Hematopoietic multipotent progenitor cell treated with erythropoietin and hydrocortisone succinate and interleukin-3 and kit ligand, for 15 days (in vitro differentiated cells): ENCODE measurements at places on chromosomes 4 and X.
A peak's percentile ranks its signal among the peaks of the same experiment; 100 is the strongest.

DNA sequence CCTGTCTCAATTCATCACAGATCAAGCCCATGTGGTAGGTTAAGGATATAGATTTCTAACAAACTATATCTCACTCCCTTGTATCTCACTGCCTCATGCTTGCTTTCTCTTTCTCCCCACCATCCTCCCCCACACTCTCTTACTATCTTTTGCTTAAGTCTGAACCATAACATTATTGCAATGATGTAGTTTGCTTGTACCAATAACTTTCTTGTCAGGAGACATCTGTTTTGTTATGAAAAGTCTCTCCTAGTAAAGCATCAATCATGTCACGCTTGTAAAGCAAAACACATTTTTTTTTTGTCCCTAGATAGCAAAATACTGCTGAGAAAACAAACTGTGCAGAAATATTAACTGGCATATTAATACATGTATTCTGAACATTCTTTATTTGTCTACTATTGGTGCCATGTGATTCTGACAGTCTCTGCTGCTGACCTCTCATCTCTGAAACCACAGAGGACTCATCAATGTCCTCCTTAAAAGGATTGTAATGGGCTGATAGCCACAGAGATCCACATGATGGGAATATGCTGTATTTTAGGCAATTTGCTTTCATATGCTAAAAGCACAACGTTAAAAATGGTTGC is 217.5 kb downstream of the VEGFC start:
- DNase-seq = no peak

GRCh38 chrX:83077606-83078005 is 430.5 kb upstream of the POU3F4 start:
- DNase-seq = no peak

DNA sequence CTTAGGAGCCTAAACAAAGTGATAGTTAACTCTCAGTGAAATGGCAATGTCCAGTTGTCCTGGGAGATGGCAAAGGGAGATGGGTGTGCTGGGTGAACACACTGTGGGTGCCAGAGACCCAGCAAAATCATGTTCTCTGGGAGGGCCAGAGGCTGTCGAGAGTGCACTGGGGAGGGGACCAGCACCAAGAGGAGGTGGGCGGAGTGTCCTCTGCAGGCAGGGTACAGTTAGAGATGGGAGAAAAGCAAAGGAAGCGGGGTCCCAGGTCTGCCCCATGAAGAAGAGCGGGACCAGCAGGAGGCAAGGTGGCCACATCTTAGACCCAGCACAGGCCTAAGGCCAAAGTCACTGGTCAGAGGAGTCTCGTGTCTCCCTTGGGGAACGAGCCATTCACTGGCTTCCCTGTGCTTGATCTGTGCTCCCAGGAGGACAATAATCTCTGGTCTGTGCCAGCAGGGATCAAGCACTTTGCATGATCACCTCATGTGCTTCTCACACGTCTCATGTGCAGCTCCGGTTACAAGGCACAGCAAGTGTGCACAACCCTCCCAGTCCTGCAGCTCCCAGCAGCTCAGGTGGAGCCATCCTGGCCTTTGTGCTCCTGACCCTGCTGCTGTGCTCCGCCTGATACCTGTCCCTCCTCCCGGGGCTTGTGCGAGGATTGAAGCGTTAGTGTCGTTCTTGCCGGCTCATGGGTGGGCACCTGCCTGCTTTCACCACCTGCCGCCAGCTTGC is 100.9 kb downstream of the FAM53A start:
- no peak for DNase-seq

- no peak for DNase-seq
Observed at GRCh38 chr4:81914623-81915022, 442.9 kb upstream of the RASGEF1B start.

- DNase-seq = peak; percentile 1
Observed at GRCh38 chrX:69493193-69493592, 10.9 kb upstream of the NALF2 start.

GRCh38 chr4:31290836-31291235 is 570.7 kb downstream of the PCDH7 start:
- no peak for DNase-seq

GRCh38 chr4:110621839-110622751 is 782 bp downstream of the PITX2 start:
- DNase-seq = no peak

GRCh38 chrX:123859409-123859845 is 426 bp upstream of the XIAP start:
- peak; percentile 73 for DNase-seq

- DNase-seq = peak; percentile 36
Observed at GRCh38 chrX:24838629-24839028, 144.9 kb downstream of the POLA1 start.

DNA sequence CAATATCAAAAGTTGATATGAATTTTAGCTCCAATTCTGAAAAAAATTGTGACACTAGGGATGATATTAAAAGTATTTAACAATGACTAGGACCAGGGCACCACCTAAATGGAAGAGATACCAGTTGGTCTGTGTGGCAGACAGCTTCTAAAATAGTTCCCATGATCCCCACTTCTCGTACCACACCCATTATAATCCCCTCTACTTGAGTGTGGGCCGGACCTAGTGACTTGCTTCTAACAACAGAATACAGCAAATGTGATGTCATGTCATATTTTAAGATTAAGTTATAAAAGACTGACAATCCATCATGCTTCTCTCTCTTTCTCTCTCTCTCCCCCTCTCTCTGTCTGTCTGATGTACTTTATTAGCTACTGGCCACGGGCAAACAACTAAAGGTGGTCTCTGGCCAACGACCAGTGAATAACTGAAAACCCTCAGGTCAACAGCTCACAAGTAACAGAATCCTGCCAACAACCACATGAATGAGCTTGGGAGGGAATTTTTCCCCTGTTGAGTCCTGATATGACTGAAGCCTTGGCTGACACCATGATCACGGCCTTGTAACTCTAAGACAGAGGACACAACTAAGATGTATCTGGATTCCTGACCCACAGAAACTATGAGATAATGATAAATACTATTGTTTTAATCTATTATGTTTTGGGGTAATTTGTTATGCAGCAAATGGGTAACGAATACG is 34.4 kb downstream of the FAM13A start:
- DNase-seq = no peak

DNA sequence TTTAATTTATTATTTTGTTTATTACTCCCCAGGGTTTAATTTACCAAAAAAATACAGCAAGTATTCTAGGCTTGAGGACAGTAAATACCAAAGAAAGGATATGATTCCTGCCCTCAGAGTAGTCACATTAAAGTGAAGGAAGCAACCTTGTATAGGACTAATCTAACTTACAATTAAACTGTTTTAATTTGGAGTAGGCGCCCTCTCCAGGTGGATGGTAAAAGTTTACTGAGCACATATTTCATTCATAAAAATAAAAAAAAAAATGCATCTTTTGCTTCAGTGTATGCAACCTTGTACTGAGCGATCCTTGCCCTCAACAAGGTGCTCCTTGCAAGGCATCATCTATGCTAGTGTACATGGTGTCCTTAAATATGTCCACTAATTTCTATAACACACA is 72.0 kb upstream of the MAGEB16 start:
- DNase-seq = no peak

GRCh38 chrX:101619364-101619763 is 1.6 kb upstream of the ARMCX6 start:
- no peak for DNase-seq

- DNase-seq = no peak
Observed at GRCh38 chrX:41596596-41596995, 92.2 kb upstream of the GPR34 start.

- DNase-seq = no peak
Observed at GRCh38 chr4:2259541-2260343, 2.2 kb downstream of the MXD4 start.
